Mammary microvascular endothelial cell (primary cell): ENCODE measurements at places on chromosomes 2 and 18. TPM values are rescaled to one million over a fixed set of nuclear protein-coding genes. Genes with fewer than 3 reads are reported as not detected.

Gene OSBPL1A
- total RNA-seq: 16.6 and 19.3 TPM in 2 replicates

Gene POTEF
- total RNA-seq: under 0.01 TPM in 1 of 2 replicates, not detected in the other

Gene MOGAT1
- not detected in 2 replicates for total RNA-seq

Gene TCF4
- total RNA-seq: 162 and 171 TPM in 2 replicates

Gene FAM228B
- total RNA-seq: 1.1 and 2.0 TPM in 2 replicates
